Tongue (tissue), 3 donors: ENCODE measurements at places on chromosomes 12 and 14. TPM values are rescaled to one million over a fixed set of nuclear protein-coding genes. Genes with fewer than 3 reads are reported as not detected.

The IFNG gene
- 0.51 TPM for total RNA-seq

The TRPV4 gene
- total RNA-seq = 3.5 TPM

The KRT75 gene
- total RNA-seq = 0.21 TPM

The PAH gene
- not detected for total RNA-seq
